ENCODE measurements at places on chromosomes 11 and 22.
A peak's percentile ranks its signal among the peaks of the same experiment; 100 is the strongest.

DNA sequence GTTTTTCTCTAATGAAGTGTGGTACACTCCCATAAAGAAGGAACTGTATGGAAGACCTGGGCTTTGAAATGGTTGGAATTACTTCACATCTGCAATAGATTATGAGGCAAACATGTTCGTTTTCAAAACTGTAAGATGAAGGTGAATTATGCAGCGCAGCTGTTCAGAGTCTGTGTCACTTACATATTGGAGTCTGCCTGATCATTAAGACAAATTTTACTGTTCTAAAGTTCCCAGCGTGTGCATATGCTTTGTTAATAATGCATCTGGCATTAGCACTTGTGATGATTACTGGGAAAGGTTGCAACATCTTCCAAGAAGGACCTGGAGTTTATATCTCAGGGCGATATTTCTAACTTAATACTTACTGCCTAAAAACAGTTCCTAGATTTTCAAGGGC lies 255.2 kb upstream of the ZC3H12C start:
- DNase-seq = peak; percentile 23

DNA sequence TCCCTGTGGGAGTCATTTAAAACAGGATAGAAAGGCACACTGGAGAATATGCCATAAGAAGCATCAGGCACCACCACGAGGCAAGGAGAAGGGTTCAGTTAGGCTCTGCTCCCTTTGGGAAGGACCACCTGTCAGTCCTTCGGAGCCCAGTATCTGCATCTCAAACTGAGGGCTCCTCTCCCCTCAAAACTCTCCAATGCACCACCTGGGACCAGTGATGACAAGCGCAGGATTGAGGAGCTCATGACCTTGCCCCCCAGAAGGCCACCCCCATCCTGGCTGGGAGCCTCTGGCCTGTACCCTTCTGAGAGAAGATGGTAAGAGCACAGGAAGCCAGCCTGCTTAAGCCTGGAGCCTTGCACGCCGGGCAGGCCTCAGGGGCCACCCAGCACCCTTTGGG lies 39.4 kb downstream of the OPCML start:
- DNase-seq = no peak

GRCh38 chr11:42311514-42311913 lies 852.1 kb upstream of the LRRC4C start:
- DNase-seq = peak; percentile 62

GRCh38 chr11:37812281-37812880 lies 1214.3 kb upstream of the RAG2 start:
- DNase-seq = no peak

DNA sequence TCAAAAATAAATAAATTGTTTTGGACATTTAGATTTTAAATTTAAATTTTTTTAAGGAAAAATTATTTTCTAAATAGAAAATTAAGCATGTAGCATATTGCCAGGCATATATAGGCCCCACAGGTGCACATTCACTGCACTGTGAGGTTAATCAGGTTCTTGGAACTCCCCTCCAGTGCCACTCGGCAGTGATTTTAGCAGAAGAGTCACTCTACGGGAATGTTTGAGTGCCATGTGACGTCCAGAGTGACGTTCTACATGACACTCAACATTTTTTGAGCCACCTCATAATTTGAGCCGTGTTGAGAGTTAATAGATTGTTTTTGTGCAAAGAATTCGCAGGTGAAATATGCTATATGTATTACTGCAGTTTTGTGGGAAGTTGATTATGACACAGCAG lies 77.4 kb downstream of the SWAP70 start:
- DNase-seq = no peak

GRCh38 chr22:19705181-19705934 lies 8.9 kb upstream of the SEPTIN5 start:
- DNase-seq = no peak

- DNase-seq = no peak
Observed at GRCh38 chr11:75592715-75593114, 30.7 kb downstream of the SERPINH1 start.

DNA sequence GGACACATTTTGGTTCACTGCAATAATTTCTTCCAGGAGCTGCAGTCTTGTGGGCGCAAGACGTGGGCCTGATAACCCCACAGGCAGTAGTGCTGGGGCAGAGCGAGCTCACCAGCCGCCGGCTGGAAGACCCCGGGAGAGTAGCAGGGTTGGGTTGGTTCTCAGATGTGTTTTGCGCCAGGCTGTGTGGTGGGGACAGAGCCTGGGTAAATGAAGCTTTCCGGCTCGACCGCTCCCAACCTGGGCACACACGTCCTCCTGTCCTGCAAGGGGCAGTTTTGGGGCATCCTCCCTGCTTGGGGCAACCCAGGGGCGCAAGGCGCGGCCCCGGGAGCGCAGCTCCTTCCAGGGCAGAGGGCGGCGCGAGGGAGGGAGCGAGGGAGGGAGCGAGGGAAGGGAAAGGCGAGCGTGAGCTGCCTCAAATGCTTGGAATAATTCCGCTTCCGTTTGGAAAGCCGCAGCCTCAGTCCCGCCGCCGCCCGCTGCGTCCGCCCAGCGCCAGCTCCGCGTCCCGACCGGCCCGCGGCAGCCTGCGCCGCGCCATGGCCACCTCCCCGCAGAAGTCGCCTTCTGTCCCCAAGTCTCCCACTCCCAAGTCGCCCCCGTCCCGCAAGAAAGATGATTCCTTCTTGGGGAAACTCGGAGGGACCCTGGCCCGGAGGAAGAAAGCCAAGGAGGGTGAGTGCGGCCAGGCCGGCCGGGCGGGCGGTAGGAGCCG lies at the start of gene PARVA:
Gene PARVA, plus strand, starts transcription at position 466 of the 718 bp plus-strand sequence. Its CDS starts 77 bp downstream, at position 543.
- peak; percentile 66 for DNase-seq

DNA sequence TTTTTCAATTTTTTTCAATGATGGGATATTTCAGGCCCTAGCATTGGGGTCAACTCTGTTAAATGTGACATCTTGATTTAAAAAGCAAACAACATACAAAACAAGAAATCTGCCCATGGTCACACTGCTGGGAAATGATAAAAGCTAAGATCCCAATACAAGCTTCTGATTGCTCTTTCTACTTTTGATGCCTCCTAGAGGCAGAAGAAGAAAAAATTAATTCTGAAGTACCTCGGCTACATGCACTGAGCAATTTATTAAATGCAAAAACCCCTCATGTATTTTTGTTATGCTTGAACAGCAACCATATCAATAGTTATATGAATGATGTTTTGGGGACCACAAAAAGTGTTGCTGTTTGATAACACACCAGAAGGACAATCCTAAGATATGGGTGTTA lies 342.1 kb upstream of the NARS2 start:
- DNase-seq = no peak

DNA sequence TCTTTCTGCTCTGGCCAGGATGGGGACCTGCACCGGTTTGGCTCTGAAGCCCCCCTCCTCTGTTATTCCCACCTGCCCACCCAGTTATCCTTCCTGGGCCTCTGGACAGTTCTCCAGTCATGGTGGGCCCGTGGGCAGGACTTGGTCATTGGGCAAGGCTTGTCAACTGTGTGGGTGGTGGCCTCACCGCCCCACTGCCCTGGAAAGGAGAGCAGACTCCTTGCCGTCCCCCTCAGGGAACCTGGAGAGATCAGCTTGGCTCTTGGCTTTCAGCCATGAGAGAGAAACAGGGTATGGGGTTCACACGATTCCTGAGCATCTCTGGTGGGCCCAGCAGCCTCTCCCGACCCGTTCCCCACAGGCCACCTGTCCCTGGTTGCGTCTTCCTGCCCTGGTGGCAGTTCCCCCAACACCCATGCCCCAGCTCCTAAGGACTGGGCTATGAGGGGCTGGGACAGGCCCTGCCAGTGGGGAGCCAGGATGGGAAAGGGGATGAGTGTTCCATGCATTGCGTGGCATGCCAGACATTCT lies 92.3 kb downstream of the MORC2 start:
- no peak for DNase-seq

- DNase-seq = no peak
Observed at GRCh38 chr11:9219572-9219971, 45.6 kb downstream of the DENND5A start.

DNA sequence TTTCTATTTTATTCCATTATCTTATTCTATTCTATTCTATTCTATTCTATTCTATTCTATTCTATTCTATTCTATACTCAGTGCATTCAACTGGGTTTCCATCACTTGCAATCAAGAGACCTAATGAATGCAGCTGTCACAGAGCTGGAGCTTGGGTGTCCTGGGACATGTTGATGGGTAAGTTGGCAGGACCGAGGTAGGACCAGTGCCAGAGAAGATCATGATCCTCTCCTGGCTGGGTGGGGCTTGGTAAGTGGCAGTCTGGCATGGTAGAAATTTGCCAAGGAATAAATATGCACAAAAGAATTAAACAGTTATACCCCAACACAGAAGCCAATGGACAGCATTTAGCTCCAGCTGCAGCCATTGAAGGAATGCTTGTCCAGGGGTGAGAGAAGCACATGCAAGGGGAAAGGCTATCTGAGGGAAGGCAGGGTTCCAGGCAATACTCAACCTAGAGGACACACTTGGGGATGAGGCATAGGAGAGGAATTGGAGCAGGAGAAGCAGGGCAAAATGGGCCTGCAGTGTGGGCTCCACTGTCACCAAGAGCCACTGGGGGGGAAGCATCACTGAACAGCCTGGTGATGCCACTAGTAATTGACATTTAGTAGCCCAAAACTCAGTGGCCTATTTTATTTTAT lies 97.0 kb upstream of the CD82 start:
- DNase-seq = no peak

DNA sequence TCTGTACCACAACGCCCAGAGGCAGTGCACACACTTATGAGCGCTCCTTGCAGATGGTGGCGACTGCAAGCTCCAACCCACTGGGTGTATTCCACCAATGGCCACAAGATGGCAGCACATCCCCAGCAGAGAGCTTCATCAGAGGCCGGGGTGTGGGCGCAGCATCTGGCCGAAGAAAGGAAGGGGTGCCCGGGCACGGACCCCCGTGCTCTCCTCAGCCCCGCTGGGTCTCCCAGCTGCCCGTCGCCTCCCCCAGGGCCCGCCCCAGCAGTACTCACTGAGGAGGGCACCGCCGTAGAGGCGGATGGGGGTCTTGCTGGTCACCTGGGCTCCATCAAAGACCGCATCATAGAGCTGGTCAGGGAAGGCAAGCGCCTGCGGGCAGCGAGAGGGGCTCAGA lies 14.2 kb downstream of the TP53I11 start:
- peak; percentile 70 for DNase-seq
